Hypothalamus (tissue), 51 donors: ENCODE measurements at places on chromosomes 12 and 14.

GRCh38 chr12:26434299-26435068 lies 239.1 kb downstream of the SSPN start:
- DNase-seq: no peak

DNA sequence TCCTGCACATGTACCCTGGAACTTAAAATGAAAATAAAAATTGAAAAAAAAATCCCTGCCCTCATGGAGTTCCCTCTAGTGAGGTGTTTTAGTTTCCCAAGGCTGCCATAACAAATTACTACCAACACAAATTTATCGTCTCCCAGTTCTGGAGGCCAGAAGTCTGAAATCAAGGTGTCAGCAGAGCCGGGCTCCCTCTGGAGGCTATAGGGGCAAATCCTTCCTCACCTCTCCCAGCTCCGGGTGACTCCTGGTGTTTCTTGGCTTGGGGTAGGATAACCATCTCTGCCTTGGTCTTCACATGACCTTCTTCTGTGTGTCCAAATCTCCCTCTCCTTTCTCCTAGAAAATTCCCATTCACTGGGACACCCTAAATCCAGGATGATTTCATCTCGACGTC lies 50.1 kb downstream of the PLXNC1 start:
- DNase-seq: no peak

DNA sequence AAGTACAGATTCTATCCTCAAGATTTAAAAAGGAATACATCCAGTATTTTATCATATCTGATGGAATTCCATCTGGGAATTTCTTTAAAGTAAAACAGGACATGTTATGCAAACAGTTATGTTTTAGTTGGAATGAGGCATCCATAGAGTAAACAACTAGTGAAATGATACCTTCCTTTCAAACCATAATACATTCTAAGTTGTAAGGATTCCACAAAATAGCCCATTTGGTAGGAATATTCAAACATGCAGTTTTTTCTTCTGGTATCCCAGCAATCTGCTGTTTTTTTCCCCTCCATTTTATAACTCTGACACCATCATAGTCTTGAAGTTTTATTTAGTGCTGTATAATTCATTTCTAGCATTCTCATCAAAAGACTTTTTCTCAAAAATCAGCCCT lies 149.6 kb downstream of the ADAMTS20 start:
- DNase-seq: no peak

- DNase-seq: no peak
Measured at GRCh38 chr12:71046215-71046614, 111.6 kb downstream of the TSPAN8 start.

GRCh38 chr14:34175574-34175973 lies 224.7 kb upstream of the EGLN3 start:
- no peak for DNase-seq

DNA sequence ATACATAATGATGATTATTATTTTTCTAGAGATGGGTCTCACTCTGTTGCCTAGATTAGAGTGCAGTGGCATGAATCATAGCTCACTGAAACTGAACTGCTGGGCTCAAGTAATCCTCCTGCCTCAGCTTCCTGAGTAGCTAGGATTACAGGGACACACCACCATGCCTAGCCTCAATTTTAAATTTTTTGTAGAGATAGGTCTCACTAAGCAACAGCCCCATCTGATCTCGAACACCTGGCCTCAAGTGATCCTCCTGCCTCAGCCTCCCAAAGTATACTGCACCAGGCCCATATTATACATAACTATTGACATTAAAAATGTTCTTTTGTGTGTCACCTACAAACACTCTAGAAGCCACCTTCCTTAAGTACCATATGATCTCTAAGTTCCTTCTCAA lies 3.4 kb downstream of the TXNRD1 start:
- no peak for DNase-seq

GRCh38 chr12:117664169-117664568 lies 302.7 kb upstream of the NOS1 start:
- no peak for DNase-seq

DNA sequence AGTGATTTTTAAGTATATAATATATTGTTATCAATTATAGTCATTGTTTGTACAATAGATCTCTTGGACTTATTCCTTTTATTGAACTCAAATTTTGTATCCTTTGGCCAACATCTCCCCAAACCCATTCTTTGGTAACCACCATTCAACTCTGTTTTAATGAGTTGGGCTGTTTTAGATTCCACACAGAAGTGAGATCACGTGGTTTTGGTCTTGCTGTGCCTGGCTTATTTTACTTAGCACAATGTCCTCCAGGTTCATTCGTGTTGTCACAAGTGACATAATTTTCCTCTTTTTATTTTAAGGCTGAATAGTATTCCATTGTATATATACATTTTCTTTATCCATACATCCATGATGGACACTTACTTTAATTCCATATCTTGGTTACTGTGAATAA lies 40.2 kb upstream of the LTA4H start:
- DNase-seq: no peak

GRCh38 chr12:91986084-91986483 lies 159.6 kb downstream of the BTG1 start:
- DNase-seq: no peak

- DNase-seq: no peak
Measured at GRCh38 chr12:102953221-102953620, 4.3 kb upstream of the ASCL1 start.

DNA sequence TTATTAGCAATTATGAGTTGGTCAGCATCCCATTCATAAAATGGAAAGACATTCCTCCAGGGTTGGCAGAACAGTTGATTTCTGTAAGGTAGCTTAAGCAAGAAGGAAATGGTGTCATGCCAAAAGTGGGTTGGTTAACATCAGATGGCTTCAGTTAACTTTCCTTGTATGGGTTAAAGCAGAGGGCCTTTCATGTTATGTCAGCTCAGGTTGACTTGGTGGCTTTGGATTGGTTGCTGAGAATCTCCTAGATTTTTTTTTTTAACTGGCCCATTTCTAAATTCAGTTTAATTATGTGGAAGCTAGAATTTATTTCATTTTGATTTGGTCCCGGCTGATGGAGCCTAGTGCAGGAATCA lies 87.8 kb downstream of the BBS10 start:
- DNase-seq: no peak

GRCh38 chr12:27467641-27468040 lies 21.1 kb downstream of the SMCO2 start:
- no peak for DNase-seq

GRCh38 chr12:22689876-22690275 lies 64.9 kb downstream of the ETNK1 start:
- DNase-seq: no peak

- DNase-seq: no peak
Measured at GRCh38 chr12:25497021-25497420, 56.1 kb downstream of the LMNTD1 start.

DNA sequence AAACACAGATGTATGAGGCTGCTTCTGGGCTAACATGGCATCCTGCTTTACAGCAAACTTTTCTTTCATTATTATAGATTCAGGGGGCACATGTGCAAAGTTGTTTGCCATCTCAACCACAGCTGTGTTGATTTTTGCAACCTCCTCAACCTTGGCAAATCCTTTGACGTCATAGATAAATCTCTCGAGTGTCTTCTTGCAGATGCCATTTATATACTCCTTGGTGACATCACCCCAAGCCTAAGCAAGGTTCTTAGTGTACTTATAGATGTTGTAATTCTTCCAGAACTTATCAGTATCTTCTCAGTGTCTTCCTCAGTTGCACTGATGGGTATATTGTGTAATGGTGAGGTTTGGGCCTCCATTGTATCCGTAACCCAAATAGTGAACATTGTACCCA lies 135.4 kb upstream of the RPH3A start:
- no peak for DNase-seq

GRCh38 chr14:23181453-23181852 lies 2.0 kb downstream of the SLC7A8 start:
- no peak for DNase-seq

GRCh38 chr12:114443607-114444421 lies 37.9 kb upstream of the TBX5 start:
- no peak for DNase-seq

DNA sequence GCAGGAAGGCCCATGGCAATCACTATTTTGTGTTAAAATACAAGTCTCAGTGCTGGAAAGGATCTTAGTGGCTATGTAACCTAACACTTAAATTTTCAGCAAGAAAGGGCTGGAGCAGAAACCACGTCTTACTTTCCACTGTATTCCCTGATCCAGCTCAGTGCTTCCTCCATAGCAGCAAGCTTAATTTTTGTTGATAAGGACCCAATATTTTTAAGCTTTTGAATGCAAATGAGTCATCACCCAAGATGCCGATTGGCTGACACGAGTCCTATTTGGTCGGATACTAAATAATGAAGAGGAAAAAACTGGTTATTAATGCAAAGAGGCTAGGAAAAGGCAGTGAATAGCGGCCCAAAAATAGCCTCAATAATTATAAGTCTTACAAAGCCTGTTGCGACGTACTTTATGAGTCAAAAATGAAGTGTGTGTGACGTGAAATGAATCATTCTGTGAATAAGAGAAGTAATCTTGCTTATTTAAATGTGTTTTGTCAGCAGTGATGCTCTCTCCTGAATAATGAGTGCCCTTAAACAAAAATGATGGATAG lies 46.9 kb upstream of the IGF1 start:
- no peak for DNase-seq

GRCh38 chr12:109523071-109523470 lies 45.6 kb downstream of the UBE3B start:
- DNase-seq: peak; percentile 37

GRCh38 chr12:12563290-12563928 lies 746 bp upstream of the DUSP16 start:
- no peak for DNase-seq

- DNase-seq: no peak
Measured at GRCh38 chr14:93708311-93708734, 80.0 kb downstream of the PRIMA1 start.

DNA sequence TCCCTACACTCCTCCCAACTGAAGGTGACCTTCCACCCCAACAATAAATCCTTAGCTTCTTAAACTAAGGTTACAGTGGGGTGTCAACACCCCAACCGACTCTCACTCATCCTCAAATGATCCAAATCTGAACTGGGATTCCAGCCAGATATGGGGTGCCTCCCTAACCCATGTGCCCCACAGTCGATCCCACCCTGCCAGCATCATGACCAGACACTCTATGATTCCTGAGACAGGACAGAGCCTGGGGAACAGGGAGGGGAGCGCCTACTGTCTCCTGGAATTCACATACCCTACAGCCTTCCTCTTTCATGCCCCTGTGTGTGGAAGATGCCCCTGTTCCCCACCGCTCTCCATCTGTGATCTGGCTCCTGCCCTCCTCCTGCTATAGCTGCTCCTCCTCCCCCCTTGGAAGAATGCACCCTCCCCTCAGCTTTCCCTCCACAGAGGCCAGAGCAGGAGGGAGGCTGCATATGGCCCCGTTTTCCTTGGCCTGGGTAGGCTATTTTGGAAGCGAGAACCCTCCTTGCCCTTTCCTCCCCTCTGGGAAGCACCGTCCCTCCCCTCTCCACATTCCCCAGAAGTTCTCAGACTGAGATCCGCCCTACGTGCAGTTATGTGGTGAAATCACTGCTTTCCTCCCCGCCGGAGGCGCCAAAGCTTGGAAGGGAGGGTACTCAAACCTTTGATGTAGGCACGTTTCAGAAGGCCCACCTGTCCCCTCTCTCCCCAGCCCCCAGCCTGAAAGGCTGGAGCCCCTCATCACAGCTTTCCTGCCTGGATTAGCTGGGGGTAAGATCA lies 48.0 kb downstream of the SMUG1 start:
- no peak for DNase-seq

- no peak for DNase-seq
Measured at GRCh38 chr12:57029457-57029856, 13.1 kb upstream of the TAC3 start.

DNA sequence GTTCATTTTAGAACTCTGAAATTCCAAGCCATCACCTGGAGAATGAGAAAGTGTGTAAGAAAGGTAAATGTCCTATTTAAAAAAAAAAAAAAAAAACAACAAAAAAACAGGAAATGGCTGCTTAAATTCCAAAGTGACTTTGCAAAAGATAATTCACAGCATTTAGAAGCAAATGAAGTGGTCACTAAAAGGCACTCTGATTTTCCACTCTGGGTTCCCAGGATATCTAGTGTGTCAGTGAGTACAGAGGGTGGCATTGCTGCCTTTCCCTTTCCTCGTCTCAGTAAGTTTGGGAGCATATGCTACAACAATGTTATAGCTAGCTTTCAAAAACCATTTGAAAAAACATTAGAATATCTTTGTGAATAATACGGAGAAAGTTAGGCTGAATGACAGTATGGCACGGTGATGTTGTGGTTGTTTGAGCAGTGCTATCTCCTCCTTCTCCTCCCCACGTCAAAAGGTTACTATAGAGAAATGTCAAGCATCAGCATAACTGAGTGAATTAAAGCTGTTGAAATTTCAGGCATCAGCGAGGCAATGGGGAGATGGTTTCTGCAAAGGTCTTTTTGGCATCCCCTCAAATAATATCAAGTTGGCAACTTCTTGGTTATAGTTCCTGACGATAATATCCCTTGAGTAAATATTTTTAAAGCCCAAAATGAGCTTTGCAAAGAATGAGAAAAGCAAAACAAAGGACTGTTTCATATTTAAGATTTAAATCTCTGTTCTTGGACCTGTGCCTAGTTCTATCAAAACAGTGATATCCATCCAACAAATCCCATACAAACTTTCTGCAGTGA lies 164.5 kb upstream of the E2F7 start:
- DNase-seq: no peak

GRCh38 chr12:49277466-49277865 lies 12.6 kb downstream of the TUBA1C start:
- no peak for DNase-seq

GRCh38 chr14:65661865-65662264 lies 249.3 kb downstream of the FUT8 start:
- DNase-seq: no peak

GRCh38 chr12:62758216-62758615 lies 176.7 kb downstream of the PPM1H start:
- DNase-seq: no peak

- DNase-seq: no peak
Measured at GRCh38 chr14:104933746-104934733, 9.4 kb downstream of the PLD4 start.

DNA sequence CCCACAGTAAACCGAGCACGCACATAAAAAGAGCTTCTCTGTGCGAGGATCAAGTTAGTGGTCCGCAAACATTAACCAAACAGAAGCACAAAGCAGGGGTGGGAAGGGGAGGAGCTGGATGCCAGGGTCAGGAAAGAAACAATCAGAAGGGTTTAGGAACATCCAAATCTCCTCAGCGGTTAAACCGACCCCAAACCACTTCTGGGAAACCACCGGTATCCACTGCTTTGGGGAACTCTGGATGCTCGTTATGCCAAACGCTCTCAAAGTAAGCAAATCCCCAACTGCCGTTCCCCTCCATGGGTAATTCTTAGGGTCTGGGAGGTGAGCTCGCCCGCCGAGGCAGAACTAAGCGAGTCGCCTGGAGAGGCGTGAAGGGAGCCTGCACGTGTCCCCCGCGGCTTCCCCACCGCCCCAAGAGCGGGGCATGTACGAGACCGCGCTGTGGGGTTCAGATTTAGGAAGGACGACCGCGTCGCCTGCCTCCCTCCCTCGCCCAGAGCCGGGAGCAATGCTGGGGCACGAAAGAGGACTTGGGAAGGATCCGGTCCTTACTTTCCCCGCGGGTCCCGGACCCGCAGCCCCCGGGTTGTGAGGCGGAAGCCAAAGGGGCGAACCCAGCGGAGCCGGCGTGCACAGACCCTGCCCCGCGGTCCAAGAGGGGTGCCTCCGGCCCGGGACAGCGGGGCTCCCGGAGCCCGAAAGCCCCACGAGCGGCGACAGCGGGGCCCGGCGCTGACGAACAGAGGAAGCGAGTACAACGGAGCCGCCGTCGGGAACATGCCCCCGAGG lies 711 bp downstream of the SBNO1 start:
- DNase-seq: no peak
